ENCODE measurements at places on chromosomes 1 and 21.

DNA sequence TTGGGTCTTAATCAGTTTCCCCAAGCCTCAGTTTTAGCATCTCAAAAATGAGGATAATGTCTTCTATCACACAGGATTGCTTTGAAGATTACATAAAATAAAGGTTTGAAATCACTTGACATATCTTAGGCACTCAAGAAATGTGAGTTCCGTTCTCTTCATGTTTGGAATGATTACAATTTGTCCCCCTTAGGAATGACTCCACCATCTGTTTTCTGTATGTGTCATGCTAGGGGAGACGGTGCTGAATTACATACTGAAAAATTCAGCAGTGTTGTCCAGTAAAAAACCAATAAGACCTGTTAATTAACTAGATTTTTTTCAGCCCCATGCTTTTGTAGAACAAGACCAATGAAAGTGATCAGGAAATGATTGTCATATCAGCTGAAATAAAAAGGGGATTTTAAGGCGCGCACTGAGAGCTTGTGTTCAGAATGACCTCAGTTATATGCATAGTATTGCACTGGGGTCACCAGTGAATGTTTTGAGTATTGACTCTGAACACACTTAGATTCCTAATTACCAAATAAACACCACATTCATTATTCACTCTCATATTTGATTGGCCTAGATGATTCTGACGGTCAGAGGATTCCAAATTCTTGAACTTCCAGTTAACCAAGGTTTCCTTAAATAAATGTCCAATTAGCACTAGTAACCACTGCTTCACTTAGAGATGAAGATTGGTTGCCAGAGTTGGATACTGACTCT, 114.5 kb upstream of the KCNK2 start:
- no peaks in the 10 kb centered on the region for H3K4me1 ChIP-seq
- no peak overlapping the region for H3K27ac ChIP-seq
- no peaks in the 10 kb centered on the region for H3K27me3 ChIP-seq
- DNase-seq, result no peak

DNA sequence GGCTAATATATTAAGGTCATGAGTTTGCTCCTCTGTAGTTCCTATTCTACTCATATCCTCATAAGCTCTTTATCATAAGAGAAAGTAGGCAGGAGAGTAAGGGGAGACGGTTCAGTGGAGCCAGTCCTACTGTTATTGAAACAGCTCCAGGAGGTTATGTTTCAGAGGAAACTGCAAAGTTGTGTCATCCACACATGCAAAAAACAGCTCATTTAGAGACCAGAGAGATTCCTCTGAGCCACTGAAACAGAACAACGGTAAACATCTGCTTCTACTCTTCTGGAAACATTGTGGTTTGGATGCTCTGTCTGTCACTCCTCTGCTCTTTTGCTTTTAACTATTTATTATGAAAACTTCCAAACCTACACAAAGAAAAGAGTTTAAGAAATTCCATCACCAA, 66.3 kb upstream of the PPP2R5A start:
- peaks cover 13% of the 10 kb centered on the region for H3K4me1 ChIP-seq
- no peaks in the 10 kb centered on the region for H3K27me3 ChIP-seq
- no peak for DNase-seq
- H3K36me3 ChIP-seq, result no peaks in the 10 kb centered on the region
- H3K4me3 ChIP-seq, result no peak overlapping the region

DNA sequence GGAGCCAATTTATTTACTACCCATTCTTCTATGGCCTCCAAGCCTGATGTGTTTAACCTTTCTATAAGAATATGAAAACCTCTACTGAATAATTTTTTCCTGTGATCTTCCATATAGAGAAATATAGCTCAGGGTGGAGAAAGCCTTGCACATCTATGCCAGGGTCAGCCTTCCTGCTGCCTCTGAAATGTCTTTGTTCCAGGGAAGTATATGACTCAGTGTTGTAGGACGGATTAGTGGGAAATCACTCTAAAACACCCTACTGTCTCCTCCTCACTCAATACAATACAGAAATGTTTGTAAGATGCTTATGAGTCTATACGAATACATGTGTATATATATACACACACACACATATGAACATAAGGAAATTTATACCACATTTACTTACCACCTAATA, 1044.9 kb downstream of the BRINP3 start:
- H3K27me3 ChIP-seq, result no peaks in the 10 kb centered on the region
- H3K4me1 ChIP-seq, result no peaks in the 10 kb centered on the region
- no peak for DNase-seq
- no peak overlapping the region for H3K27ac ChIP-seq
- H3K4me3 ChIP-seq, result no peak overlapping the region
- H3K36me3 ChIP-seq, result no peaks in the 10 kb centered on the region

GRCh38 chr1:108695535-108695934, 3.4 kb downstream of the PRPF38B start:
- peaks cover 74% of the 10 kb centered on the region for H3K36me3 ChIP-seq
- H3K4me3 ChIP-seq, result no peak overlapping the region
- peaks cover 3% of the 10 kb centered on the region for H3K4me1 ChIP-seq

GRCh38 chr1:51217101-51217500, 19.0 kb upstream of the RNF11 start:
- no peaks in the 10 kb centered on the region for H3K27me3 ChIP-seq
- H3K4me3 ChIP-seq, result no peak overlapping the region
- no peaks in the 10 kb centered on the region for H3K36me3 ChIP-seq
- H3K4me1 ChIP-seq, result no peaks in the 10 kb centered on the region
- no peak overlapping the region for H3K27ac ChIP-seq

GRCh38 chr1:50930193-50930592, 29.9 kb downstream of the FAF1 start:
- no peak overlapping the region for H3K27ac ChIP-seq
- peaks cover 3% of the 10 kb centered on the region for H3K4me1 ChIP-seq
- DNase-seq, result no peak

- no peaks in the 10 kb centered on the region for H3K4me1 ChIP-seq
- no peaks in the 10 kb centered on the region for H3K36me3 ChIP-seq
- H3K4me3 ChIP-seq, result no peak overlapping the region
- no peaks in the 10 kb centered on the region for H3K27me3 ChIP-seq
- DNase-seq, result no peak
Measured at GRCh38 chr1:3049905-3050304, 19.1 kb upstream of the PRDM16 start.

GRCh38 chr1:223775054-223775453, 62.7 kb downstream of the CAPN2 start:
- DNase-seq, result no peak
- peak overlapping the region; percentile 87 for H3K27ac ChIP-seq
- H3K4me1 ChIP-seq, result peaks cover 63% of the 10 kb centered on the region
- H3K4me3 ChIP-seq, result no peak overlapping the region

DNA sequence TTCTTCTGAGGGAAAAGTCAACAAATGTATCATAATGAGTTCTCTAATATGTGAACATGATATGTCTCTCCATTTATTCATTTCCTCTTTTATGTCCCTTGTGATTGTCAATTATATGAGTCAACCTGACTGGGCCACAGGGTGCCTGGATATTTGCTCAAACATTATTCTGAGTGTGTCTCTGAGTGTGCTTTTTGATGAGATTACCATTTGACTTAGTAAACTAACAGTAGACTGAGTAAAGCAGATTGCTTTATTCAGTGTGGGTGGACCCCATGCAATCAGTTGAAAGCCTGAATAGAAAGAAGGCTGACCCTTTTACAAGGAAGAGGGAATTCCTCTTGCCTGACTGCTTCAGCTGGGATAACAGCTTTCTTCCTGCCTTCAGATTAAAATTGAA, 142.6 kb downstream of the SLC35F3 start:
- no peak for DNase-seq
- H3K4me3 ChIP-seq, result no peak overlapping the region
- no peaks in the 10 kb centered on the region for H3K36me3 ChIP-seq
- no peak overlapping the region for H3K27ac ChIP-seq
- H3K4me1 ChIP-seq, result no peaks in the 10 kb centered on the region

- no peaks in the 10 kb centered on the region for H3K36me3 ChIP-seq
- H3K4me1 ChIP-seq, result peaks cover 19% of the 10 kb centered on the region
- H3K4me3 ChIP-seq, result no peak overlapping the region
- no peaks in the 10 kb centered on the region for H3K27me3 ChIP-seq
- peak overlapping the region; percentile 87 for H3K27ac ChIP-seq
- peak; percentile 55 for DNase-seq
Measured at GRCh38 chr1:153698020-153698922, 19.8 kb downstream of the NPR1 start.

DNA sequence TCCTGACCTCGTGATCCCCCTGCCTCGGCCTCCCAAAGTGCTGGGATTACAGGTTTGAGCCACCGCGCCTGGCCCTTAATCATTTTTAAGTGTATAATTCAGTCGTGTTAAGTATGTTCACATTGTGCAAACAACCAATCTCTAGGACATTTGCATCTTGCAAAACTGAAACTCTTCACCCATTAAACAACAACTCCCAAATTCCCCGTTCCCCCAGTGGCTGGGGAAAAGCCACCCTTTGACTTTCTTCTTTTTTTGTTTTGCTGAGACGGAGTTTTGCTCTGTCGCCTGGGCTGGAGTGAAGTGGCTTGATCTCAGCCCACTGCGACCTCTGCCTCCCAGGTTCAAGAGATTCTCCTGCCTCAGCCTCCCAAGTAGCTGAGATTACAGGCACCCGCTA, 6.5 kb upstream of the THEMIS2 start:
- H3K27me3 ChIP-seq, result no peaks in the 10 kb centered on the region
- no peaks in the 10 kb centered on the region for H3K36me3 ChIP-seq
- no peak overlapping the region for H3K27ac ChIP-seq
- no peak overlapping the region for H3K4me3 ChIP-seq

DNA sequence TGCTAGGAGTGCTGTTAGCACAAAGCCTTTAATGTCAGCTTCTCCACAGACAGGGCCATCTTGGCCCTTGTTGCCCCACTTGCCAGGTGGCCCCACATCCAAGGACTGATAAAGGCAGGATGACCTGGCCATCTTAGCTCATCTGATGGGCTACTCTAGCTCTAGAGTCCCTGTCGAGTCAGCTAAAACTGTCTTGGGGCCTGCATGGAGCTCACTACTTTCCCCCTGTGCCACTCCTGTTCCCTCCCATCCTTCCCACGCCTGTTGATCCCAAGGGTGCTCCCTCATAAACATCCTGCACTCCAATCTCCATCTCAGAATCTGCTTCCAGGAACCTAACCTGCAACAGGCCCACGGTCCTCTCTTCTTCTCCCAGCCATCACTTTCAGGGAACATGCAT, 652 bp upstream of the GPX7 start:
- DNase-seq, result no peak
- H3K4me3 ChIP-seq, result no peak overlapping the region
- H3K4me1 ChIP-seq, result no peaks in the 10 kb centered on the region
- no peak overlapping the region for H3K27ac ChIP-seq
- H3K36me3 ChIP-seq, result no peaks in the 10 kb centered on the region

DNA sequence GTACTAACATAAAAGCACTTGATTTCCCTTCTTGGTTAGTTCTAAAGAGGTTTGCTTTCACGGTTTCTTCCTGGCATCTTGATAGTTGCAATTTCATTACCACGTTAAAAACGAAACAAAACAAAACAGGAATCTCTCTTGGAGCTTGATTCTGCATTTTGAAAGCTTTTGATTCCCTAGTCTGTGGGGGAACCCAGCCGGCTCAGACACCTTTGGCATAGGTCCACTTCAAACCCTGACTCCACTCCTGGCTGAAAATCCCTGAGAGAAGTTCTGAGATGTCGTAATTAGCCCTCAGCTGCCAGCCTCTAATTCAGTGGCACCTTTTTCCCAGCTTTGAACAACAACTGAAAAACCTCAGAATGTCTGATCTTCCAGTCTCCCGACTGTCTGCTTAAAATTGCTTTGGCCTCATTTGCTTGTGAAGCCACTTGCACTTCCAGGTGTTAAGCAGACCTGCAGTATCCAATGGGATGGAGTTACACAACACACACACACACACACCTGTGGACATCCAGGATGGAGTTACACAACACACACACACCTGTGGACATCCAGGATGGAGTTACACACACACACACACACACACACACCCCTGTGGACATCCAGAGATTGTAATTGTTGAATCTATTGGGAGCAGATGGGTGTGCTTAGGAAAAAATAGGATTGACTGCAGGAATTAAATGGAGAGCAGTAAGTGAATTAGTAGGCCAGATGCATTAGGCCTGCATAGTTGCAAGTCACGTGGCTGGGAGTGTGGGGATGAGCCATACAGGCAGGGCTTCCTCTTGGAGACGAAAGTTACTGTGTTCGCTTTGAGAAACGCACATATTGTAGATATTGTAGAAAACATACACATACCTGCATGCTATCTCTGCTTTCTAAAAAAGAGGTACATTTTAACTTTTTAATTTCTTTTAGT, 285.6 kb upstream of the FMN2 start:
- H3K4me3 ChIP-seq, result no peak overlapping the region
- no peaks in the 10 kb centered on the region for H3K4me1 ChIP-seq
- H3K27ac ChIP-seq, result no peak overlapping the region
- H3K36me3 ChIP-seq, result no peaks in the 10 kb centered on the region

DNA sequence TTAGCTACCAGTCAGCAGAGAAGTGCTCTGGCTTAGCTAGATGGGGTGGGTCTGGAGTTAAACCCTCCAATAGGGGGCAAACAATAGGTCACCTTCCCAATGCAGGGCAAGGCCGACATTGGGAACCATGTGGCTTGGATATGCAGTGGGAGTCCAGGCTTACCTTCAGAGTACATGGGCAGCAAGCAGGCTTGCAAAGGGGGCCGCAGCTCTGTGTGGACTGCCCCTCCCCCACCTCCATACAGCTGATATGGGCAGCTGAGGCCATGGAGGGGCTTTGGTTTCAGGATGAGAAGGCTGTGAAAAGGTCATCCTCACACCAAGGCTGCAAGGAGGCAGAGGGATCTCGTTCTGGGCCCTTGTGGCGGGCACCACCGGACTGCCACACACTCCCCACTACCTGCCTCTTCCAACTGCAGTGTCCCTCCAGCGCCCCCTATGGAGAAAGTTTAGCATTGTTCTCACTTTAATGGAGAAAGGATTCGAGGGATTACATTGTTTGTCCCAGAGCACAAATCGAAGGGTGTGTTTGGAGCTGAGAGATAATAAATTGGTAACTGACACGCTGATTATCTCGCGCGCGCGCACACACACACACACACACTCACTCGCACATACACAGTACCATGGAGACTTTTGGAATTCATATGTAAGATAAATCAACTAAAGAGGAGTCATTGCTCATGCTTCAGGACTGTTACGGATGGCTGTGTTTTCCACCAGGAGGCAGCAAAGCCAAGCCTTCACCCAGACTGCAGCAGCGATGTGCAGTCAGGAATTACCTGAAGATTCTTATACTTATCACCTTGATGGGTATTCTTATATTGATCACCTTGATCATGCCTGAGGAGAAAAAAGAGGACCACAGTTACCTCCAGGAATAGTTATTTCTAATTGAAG, 7.0 kb upstream of the SMCP start:
- H3K4me1 ChIP-seq, result no peaks in the 10 kb centered on the region
- peak; percentile 51 for DNase-seq
- no peaks in the 10 kb centered on the region for H3K36me3 ChIP-seq
- H3K27ac ChIP-seq, result no peak overlapping the region

DNA sequence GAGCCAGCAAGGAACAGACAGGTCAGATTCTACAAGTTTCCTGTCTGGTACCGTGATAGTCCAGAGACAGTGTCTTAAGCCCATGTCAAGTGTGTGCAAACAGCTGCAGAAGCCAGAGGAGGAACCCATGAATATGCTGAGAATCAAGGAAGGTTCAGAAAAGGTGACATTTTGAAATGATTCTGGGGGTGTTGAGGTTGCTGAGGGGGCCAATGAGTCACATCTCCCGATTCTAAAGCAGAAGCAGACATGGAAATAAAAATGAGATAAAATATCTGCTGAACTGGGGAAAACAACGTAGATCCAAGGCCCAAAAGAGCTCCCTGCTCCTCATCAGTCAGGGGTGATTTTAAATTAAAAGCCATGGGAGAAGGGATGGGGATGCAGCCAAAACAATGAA, 15.8 kb upstream of the SYT6 start:
- no peak for DNase-seq
- H3K4me3 ChIP-seq, result no peak overlapping the region
- no peaks in the 10 kb centered on the region for H3K4me1 ChIP-seq
- no peak overlapping the region for H3K27ac ChIP-seq
